ENCODE measurements at places on chromosomes 13 and 19. TPM values are rescaled to one million over a fixed set of nuclear protein-coding genes. Genes with fewer than 3 reads are reported as not detected.

Gene CNN1
- total RNA-seq, result 20.1 TPM

DNA sequence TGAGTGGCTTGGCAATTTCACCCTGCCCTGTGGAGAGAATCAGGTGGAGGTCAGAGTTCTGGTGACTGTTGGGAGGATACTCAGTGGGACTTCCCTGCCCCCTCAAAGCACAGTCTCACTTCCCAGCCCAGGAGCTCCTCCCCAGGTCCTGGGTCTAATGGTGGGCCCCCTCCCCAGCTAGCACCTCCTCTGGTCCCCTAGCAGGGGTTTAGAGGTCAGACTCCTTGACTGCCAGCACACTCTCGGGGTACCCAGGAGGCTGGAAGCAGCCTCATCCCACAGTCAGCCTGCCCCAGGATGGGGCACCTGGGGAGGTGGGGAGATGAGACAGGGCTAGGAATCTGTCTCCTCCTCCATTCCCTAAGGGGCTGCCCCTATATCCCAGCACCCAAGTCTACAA lies 65.2 kb downstream of the COLGALT1 start:
- peak; percentile 63 for DNase-seq

Gene SMIM24
- total RNA-seq, result not detected

DNA sequence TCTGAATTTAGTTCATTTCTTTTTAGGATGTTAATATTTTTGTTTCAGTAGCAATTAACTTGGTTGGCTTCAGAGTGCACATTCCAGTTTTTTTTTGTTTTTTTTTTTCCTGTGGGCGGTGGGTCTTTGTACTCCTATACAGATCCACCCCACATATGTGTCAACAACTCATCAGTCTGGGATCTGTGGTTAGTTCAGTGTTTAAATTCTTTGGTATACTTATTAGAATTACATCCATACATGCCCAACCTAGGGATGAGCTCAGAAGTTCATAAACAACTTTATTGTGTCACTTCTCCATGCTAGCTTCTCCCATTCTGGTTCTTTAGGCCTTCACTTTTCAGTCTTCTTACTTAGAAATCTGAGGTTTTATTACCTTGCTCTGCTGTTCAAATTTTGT lies 50.9 kb downstream of the PCCA start:
- no peak for DNase-seq

DNA sequence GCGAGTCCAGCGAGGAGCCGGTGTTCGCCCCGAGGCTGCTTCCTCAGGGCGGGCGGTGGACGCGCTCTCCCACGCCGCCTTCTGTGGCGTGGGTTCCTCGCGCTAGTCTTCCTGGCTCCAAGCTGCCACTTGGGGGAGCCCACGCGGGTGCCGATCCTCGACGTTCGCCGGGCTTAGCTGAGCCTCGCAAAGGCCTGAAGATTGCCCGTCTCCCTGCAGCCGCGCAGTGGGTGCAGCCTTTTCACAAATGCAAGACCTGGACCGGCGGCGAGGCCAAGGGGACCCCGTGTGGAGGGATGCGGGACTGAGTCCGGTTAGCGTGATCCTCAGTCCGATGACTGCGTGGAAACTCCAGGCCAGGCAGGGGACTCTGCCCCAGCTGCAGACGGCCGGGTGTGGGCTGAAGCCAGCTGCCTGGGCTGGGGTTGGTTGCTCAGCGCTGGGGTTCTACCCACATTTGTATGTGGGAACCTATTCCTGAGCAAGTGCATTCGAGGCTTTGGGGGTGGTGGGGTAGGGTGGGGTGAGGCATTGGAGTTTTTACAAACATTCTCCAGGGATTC lies 16.6 kb upstream of the LRP3 start:
- peak; percentile 94 for DNase-seq

DNA sequence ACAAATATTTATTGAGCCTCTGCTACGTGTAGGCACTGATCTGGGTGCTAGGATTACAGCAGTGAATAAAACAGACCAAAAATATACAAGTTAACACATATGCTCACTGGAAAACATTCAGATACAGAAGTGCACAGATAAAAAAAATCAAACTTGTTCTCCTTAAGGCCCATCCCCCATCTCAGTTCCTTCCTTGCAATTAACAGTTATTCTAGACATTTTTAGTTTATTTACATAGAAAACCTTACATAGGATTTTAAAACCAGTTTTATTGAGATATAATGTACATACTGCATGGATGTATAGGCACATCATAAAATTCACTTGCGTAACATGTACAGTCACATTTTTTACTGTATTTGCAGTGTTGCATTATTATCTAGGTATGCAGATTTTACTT lies 36.5 kb upstream of the HMGB1 start:
- no peak for DNase-seq

DNA sequence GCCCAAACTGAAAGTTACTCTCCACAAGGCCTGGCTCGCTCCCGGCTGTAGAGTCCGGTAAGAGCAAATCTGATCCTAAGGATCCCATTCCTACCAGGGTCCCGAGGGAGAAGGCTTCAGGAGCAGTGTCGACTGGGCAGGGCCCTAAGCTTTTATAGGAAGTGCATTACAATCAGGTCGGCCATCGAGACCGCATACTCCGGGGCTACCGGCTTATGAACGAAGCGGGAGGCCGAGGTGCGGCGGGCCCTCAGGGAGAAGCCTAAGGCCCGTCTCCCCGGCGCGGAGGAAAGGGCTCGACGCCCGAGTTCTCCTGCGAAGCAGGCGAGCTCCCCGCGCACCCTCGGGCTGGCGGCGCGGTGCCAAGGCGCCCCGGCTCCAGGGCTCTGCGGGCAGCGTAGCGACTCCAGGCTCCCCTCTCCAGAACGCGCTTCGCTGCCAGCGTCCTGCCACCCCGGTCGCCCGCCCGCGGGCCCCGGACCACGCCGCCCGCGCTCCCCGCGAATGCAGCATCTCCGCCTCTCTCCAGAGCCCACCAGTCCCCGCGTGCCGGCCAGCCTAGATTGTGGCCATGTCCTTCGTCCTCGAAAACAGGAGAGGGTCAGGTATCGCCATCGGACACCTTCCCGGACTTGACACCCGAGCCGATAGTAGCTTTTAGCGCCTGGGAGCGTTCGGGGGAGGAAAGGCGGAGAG lies 1.4 kb downstream of the EFNB2 start:
- DNase-seq, result peak; percentile 95

DNA sequence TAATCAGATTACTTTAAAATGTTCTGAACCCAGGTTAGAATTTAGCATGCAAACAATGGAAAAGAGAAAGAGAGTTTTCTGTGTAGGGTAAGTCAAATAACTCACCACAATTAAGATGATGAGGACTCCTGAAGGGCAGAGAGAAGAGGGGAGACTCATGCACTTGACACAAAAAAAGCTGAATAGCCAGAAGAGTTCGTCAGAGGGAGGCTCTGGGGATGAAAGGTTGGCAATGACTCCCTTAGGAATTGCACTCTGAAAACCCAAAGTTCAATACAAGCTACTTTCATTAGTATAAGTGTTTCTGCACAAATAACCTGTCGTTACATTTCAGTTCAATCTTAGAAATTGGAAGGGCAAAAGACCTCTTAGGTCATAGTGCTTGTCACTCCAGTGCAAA lies 434.4 kb upstream of the PCDH9 start:
- DNase-seq, result no peak
